ENCODE measurements at places on chromosomes 3 and 15.

- peak; percentile 64 for DNase-seq
Measured at GRCh38 chr3:138608322-138609135, at the start of gene FAIM. Gene FAIM, plus strand, starts transcription at chr3:138608771. Its CDS starts 10,956 bp downstream, at chr3:138619727.

- no peak for DNase-seq
Measured at GRCh38 chr3:59502806-59503205, 453.0 kb upstream of the CFAP20DC start.

DNA sequence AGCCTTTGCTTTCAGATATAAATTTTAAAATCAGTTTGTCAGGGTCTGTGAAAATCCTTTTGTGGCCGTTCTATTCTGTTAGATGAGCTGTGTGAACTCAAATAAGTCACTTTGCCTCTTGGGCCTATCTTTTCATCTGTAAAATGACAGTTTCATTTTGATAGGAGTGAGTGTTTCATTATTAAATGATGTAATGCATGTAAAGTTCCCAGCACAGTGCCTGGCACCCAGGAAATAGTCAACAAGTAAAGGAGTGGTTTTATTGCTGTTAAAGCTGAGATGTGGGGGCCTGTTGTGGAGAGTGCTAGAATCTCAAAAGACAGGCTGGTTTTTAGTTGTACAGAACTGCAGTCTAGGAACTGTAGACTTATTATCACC lies 394.5 kb upstream of the CFAP20DC start:
- DNase-seq = no peak

DNA sequence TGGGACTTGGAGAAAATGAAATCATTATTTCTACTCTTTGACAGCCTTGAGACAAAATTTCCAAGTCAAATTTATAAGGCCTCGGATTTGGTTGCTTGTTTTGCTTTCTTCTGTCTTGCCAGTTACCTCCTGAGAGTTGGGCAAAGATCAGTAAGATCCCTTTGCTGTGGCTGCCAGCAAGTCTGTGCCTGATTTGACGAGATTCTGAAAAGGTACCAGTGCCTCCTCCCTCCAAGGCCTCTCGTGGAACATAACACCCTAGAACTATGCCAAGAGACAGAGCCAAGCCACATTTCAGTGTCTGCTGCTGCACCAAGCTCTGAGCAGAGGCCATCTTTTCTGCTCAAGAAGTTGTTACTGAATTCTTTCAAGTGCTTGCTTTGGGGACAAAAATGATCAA lies 61.0 kb downstream of the GTPBP8 start:
- DNase-seq = peak; percentile 7

- no peak for DNase-seq
Measured at GRCh38 chr15:94683902-94684301, 452.5 kb downstream of the MCTP2 start.

- peak; percentile 15 for DNase-seq
Measured at GRCh38 chr15:98375513-98376340, 272.6 kb upstream of the IGF1R start.

DNA sequence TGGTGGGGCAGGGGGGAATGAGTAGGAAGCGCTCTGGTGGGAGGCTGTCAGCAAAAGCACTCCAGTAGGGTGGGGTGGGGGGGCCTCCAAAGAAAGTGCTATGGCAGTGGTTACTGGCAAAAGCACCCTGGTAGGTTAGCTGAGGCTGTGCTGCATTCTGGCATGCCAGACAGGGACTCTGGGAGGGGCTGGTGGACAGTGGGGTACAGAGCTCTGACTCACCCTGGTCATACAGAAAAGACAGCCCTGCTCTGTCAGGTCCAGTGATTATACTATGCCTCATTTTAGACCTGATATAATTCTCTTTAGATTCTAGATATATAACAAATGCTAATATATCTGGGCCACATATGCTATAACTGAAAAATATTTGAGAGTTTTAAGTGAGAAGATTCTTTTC lies 82.8 kb upstream of the CPNE4 start:
- DNase-seq = no peak

GRCh38 chr3:104909198-104909597 lies 457.5 kb upstream of the ALCAM start:
- no peak for DNase-seq
